Stimulated activated CD4-positive, alpha-beta T cell treated with anti-CD3 and anti-CD28 coated beads, Interleukin-15, amount 100 ng/mL, for 24 hours (primary cell): ENCODE measurements at places on chromosomes 1 and 21.

- no peak for DNase-seq
These were observed 24.5 kb downstream of the DMRTB1 start for GRCh38 chr1:53483656-53484055.

GRCh38 chr1:94026619-94027380, 94.1 kb downstream of the ABCA4 start:
- DNase-seq: no peak

GRCh38 chr1:53130878-53131589, 11.4 kb downstream of the SLC1A7 start:
- DNase-seq: no peak

DNA sequence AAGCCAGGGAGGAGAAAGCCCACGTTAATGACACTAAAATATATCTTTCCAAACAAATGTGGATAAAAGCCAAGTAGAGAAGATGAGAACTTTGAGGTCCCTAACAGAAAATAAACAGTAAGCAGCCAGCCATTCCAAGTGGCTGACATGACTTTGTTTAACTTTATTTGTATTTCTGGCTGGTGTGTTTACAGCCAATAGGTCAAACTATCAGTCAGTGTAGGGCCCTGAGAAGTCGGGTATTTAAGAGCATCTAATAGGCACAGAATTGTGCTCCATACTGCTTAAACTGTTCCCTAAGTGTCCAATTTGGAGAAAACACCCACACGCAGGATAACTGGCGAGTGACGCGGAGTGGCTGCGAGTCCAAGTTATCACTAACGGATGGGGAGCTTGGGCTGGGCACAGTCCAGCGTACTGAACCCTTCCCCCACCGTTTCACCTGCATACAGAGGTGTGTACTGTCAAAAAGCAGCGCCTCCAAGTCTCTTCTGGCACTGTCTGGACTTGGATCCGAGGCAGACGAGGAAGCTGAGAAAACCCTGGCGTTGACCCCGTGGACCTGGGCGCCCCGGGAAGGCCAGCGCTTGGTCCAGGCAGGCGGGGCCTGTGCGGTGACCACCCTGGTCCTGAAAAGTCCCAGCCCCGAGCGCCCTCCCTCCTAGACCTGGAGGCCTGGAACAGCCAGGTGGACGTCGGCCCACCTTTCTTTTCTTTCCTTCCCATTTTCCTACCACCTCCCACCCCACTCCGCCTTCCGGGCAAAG, 662 bp upstream of the LGALS8 start:
- DNase-seq: no peak

- no peak for DNase-seq
These were observed 98.2 kb upstream of the LMO4 start for GRCh38 chr1:87230501-87230900.

GRCh38 chr1:222896630-222897526, 82.0 kb downstream of the DISP1 start:
- DNase-seq: no peak

GRCh38 chr1:15218287-15219279, 28.4 kb upstream of the FHAD1 start:
- no peak for DNase-seq

GRCh38 chr21:20108016-20108415, 890.2 kb upstream of the NCAM2 start:
- DNase-seq: no peak

DNA sequence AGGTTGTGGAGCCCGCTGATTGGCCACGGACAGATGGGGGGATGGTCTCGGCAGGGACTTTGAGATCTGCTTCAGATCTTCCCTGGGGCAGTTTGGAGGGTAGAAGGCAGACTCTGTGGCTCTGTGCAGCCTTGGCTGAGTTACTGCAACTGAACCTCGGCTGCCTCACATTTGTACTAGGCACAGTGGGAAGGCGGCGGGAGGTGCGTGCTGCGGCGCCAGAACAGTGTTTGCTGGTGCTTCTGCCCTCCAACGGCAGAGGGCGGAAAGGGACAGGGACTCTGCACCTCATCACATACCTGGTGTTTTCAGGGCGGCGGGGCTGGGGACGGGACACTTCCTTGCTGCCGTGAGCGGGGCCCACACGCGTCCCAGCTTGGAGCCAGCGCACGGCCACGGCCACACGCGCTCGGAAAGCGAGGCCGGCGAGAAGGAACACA, 26.2 kb downstream of the SLC66A1 start:
- no peak for DNase-seq

- DNase-seq: no peak
These were observed 89.3 kb downstream of the SLC44A5 start for GRCh38 chr1:75521658-75522057.

DNA sequence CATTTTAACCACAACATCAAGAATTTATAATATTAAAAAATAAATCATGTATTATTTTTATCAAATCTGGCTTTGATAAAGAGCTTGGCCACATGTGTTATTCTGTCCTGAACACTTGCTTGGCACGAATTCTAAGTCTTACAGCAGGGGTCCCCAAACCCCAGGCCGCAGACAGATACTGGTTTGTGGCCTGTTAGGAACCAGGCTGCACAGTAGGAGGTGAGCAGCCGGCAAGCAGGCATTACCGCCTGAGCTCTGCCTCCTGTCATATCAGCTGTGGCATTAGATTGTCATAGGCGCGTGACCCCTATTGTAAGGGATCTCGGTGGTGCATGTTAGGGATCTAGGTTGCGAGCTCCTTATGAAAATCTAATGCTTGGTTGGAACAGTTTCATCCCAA, 127.6 kb upstream of the IVNS1ABP start:
- DNase-seq: no peak

- DNase-seq: peak; percentile 56
These were observed 183.3 kb upstream of the TMEM51 start for GRCh38 chr1:14970115-14970798.

- no peak for DNase-seq
These were observed 25.7 kb downstream of the CNST start for GRCh38 chr1:246591958-246592357.

GRCh38 chr1:234926559-234927311, 201.9 kb downstream of the TOMM20 start:
- peak; percentile 67 for DNase-seq

- no peak for DNase-seq
These were observed 31.6 kb downstream of the ZBTB8OS start for GRCh38 chr1:32618673-32619221.

- no peak for DNase-seq
These were observed 31.5 kb downstream of the TMCO1 start for GRCh38 chr1:165737196-165737595.

DNA sequence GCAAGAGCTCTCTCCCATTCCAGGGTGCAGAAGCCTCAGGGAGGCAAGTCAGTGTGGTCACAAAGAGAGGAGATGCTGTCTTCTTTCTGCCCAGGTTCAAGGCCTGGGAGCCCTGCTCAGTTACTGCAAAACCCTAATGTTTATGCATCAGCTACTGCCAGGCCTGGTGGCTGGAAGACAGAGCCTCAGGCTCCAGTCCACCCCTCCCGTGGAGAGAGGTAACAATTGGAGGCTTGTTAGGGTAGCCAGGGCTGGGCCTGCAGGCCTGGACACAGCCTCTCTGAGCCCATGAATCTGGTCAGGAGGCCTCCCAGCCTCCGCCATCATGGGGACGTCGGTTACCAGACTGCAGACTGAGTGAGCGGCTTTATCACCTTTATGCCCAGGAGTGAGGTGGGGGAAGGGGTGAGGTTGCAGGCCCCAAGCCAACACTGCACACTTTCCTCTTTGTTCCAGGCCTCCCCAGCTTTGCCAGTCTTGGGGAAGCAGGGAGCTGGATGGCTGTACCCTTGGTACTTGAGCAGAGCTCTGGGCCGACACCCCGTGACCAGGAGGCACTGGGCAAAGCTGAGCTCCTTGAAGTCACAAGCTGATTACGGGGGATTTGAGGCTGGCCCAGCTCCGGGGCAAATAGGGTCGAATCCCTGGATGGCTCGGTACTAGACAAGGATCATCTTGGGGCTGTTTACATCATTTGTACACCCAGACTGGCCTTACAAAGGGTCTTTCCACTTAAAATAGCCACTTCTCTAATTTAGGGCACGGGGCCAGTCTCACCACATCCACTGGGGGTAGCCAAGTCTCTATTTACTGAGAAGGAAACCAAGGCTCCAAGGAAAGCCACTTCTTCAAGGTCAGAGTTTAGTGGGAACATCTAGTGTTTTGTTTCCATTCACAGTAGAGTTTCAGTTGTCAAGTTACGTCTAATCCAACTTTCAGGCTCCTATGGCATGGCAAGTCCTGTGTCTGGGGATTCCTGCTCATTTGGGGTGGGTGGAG, 5.2 kb downstream of the SLC2A1 start:
- no peak for DNase-seq

GRCh38 chr1:204443871-204444581, 32.4 kb upstream of the PPP1R15B start:
- DNase-seq: peak; percentile 45

DNA sequence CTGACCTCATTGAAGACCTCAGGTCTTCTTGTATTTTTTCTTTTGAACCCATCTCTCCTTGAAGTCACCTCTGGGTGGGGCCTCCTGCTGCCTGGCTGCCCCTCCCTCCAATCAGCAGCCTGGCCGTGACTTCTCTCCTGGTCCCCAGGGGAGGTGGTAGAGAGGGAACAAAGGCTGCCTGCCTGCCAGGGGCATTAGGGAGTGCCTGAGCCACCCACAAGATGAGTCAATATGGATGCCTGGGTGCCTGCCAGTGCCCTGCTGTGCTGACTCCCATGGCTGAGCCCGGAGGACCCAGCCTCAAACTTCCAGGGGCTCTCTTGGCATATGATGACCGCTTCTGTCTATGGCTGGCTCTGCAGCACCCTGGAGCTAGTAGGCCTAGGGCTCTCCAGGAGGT, 5.3 kb upstream of the CDCP2 start:
- no peak for DNase-seq

- no peak for DNase-seq
These were observed 102.1 kb upstream of the NBPF4 start for GRCh38 chr1:108345776-108346531.

- no peak for DNase-seq
These were observed 307.9 kb downstream of the HLX start for GRCh38 chr1:221187174-221187573.
